ENCODE measurements at places on chromosomes 7 and 10.

- no peak for DNase-seq
Observed at GRCh38 chr10:19762026-19762425, 54.2 kb upstream of the PLXDC2 start.

DNA sequence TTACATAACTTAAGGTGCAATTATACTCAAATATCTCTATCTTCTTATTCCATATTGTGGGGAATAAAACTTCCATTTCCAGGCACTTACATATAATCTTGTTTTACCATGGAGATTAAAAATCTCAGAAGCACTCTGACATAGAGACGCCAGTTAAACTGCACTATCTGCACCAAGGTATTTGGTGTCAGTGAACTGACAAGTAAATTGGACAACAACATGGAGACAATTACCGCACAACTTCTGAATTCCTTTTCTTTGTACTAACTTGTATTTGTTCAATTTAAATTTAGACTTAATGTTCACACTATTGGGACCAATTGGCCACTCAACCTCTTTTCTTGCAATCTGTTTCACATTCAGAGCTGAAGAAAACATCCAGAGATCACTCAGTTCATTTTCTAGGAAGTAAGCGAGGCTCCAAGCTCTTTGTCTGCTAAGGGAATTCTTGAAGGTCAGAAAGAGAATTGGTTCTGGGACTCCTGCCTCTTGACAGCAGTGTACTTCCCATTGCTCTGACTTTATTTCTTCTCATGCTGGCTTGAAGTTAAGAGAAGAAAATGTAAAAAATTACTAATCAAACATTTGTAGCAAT lies 184.7 kb downstream of the CHCHD3 start:
- DNase-seq: no peak

DNA sequence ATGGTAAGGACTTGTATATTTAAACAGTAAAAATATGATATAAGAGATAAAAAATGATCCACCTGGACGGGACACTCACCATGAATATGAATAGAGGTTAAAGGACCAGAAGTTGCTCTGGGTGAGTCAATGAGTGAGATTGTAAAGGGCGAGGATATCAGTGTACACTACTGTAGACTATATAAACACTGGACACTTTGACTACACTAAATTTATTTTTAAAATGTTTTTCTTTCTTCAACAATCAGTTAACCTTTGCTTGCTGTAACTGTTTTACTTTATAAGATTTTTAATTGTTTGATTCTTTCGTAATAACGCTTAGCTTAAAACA lies 202.8 kb downstream of the VTI1A start:
- no peak for DNase-seq

- DNase-seq: peak; percentile 10
Observed at GRCh38 chr10:3119796-3120459, 52.6 kb downstream of the PFKP start.

- no peak for DNase-seq
Observed at GRCh38 chr7:37405603-37406122, 43.0 kb downstream of the ELMO1 start.

- DNase-seq: no peak
Observed at GRCh38 chr10:113999531-113999930, 44.1 kb upstream of the ADRB1 start.

DNA sequence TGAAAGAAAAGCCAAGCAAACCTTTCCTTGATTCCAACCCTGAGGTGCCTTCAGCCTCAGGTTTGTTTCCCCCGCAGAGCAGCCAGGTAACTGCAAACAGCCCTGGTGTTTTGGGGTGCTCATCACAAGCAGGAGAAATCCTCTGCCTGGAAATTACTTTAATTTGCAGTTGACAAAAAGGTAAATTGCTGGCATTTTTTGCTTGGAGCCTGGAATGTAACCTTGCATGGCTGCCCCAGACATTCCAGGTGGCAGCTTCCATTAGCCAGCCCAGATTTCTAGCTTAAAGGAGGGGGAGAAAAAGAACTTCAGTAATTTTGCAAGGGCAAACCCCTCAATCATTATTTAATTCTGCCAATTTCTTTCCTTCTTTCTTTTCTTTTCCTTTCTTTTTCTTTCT lies 194.4 kb downstream of the MYOF start:
- DNase-seq: no peak

DNA sequence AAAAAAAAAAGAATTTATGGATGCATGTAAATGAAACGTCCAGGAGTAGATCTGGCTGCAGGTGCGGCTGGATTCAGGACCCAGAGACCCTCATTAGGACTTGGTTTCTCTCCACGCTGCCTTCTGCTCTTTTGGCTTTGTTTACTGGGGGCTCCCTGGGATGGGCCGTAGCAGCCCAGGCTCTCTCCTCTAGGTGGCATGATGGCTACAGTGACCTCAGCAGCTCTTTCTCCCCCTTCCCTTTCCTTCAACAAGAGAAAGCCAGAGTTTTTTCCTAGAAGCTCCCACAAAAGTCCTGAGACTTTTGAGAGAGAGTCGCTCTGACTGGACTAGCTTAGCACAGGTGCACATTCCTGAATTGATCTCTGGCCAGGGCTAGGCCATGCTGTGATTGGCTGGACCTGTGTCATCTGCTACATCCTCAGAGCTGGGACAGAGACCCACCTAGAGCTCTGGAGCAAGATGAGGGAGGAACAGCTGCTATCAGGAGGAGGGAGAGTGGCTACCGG lies 67.8 kb upstream of the PDCD4 start:
- DNase-seq: peak; percentile 74

DNA sequence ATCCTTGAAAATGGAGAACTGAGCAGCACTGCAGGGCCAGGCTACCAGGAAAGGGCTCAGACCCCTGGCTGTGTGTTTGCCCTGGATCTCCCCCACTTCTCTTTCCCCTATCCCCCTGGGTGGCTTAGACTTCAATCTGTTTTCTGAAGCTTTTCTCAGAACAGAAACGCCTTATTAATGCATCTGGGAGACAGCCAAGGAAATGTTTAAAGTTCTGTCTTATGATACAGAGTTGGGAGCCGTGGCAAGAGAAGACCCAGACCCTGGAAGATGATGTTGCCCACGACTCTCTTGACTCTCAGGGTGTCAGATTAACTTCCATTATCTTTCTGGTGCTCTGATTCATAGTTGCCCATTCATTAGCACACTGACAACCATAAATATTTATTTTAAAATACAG lies 107.1 kb downstream of the EBLN1 start:
- no peak for DNase-seq

GRCh38 chr10:13739183-13739582 lies 152.4 kb downstream of the PRPF18 start:
- DNase-seq: no peak

- no peak for DNase-seq
Observed at GRCh38 chr10:3808689-3809199, 23.7 kb upstream of the KLF6 start.

DNA sequence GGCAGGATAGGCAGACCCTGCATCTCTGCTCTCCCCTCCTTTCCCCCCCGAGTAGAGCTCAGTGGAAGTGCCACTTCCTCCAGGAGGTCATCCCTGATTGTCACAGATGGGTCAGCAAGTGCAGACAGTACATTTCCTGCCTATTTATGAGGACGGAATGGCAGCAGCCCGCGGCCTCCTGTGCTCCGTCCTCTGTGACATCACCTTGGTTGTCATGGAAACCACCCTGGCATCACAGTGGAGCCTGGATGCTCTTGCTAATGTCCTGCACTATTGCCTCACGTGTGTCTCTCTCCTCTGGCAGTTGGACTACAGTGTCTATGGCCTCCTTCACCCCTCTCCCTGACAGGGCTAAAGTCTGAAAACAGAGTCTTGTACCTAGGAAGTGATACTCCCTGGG lies 148.6 kb downstream of the SH3PXD2A start:
- DNase-seq: no peak

GRCh38 chr7:12927635-12928434 lies 240.4 kb downstream of the ARL4A start:
- no peak for DNase-seq

DNA sequence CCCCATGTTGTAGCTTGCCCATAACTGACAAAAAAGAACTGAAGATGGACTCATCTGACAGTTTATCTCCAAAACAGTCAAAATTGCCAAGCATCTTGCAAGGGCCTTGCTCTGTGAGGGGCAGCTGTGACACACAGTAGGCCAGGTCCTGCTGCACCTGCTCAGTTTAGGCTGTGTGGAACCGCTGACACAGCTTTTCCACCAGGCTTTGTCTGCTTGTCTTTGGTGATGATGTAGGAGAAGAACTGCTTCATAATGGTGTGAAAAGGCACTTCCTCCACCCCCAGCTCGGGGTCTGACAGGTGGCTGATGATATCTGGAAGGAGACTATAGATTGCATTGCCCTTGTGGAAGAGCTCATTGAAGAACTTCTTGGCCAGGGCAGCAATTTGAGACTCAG lies 92.6 kb downstream of the NPSR1 start:
- no peak for DNase-seq

DNA sequence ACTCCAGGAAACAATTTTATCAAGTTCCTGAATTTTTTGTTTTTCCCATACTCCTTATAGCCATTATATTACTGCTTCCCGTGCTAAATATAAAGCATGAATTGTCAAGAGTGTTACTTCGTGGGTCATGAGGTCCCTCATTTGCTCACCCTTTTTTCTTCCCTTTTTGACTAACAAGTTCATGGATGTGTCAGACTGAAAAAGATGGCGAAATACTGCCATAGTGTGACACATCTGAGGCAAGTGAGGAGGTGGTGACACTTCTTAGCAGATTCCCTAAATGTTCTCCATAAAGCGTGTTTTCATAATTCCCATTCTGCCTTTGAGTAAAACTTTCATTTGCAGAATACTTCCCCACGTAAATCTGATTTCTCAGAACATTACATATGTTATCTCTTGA lies 269.6 kb upstream of the FZD1 start:
- no peak for DNase-seq

- DNase-seq: no peak
Observed at GRCh38 chr7:16822029-16822428, 17.2 kb upstream of the AGR2 start.

DNA sequence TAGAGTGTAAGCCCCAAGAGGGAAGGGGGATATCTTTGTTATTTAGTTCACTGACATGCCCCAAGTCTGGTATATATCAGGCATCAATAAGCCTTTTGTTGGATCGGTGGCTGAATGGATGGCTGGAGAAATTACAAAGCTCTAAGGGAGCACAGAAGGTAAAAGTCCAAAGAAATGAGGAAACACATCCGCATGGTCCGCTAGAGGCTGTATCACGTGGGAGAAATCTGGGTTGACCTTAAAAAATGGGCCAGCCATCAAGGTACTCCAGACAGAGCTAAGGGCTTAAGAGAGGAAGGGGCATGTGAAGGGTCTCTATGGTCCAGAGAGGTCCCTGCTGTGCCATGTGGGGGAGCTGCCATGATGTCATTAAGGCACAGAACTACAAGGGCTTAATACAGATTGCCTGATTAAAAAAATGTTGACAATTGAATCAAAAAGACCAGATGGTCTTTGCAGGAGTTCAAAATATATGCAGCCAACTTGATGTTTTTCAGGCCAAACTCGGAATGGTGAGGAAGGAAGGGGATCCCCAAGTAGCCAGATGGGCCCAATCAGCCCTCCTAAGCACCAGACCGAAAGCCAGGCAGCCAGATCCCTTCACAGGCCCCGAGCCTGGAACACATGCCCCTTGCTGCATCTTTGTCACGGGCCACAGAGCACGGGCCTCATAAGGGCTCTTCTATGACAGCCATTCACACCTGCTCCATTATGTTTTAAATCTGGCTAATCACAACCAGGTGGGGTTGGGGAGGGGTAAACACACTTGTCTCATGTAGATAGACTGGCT lies 31.9 kb downstream of the SCRN1 start:
- peak; percentile 68 for DNase-seq

DNA sequence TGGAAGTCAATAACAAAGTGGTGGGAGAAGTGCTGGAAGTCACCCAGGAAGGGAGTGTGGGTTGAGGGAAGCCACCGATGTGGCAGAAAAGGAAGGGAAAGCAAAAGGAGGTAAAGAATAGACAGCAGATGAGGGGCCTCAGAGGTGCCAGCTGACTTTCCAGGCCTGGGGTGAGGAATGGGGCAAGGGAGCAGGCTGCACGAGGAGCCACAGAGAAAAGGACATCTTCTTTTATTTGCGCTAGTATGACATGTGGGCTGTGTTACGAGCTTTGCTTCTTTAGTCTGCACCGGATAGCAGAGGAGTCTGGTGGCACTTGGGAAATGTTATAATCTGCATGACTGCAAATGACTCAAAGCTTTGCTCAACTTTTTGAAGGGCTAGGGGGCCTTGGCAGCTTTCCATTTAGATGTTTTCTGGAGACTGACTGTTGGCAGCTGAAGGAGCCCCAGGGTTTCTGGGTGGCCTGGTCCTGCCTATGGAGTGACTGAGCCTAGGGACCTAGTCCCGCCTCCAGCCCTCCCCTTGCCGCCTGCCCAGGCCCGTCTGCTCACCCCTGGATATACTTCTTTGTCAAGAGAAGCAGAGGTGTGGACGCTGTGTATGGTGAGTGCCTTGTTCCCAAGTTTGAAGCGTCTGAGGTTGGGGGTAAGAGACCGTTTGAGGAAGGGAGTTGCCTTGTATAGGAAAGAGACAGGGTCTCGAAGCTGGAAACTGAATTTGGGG lies 5.1 kb downstream of the PRXL2A start:
- no peak for DNase-seq

DNA sequence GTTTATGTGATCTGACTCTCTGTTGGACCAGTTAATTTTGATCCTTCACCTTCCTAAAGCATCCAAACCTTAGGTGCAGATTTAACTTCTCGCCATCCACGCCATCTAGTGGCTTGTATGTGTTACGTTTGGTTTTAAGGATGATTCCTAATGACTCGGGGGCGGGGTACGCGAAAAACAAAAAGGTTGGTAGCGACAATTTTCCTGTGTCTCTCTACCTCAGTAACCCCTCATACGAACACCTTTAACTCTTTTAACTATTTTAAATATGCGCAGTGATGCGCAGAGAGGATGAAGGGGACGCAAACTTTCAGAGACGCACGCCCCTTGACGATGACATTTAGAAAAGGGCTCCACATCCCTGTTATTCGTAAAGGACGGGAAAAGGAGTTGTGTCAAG lies 714 bp upstream of the KCND2 start:
- DNase-seq: peak; percentile 23

GRCh38 chr7:107158028-107158427 lies 10.8 kb upstream of the HBP1 start:
- no peak for DNase-seq

DNA sequence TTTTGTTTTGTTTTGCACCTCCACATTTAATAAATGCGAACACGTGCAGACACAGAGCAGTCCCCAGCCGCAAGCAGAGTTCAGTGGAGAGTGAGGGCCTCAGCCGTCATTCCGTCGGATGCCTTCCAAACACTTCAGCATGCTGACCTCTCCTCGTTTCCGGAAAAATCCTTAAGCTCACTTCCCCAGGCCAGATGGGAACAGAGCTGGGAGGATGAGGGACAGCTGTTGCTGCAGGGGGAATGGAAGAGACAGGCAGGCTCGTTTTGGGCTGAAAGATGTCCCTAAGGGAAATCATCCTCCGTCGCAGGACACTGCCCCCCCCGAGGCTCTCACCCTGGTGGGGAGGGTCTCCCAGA lies 17.2 kb upstream of the FGFR2 start:
- no peak for DNase-seq

Measured in OCI-LY7 (cell line).